Uterus (tissue), 4 donors: ENCODE measurements at places on chromosomes 6 and 20. TPM values are rescaled to one million over a fixed set of nuclear protein-coding genes. Genes with fewer than 3 reads are reported as not detected.

- no peak for DNase-seq
Measured at GRCh38 chr6:142356884-142357225, 55.0 kb downstream of the ADGRG6 start.

- no peak for DNase-seq
Measured at GRCh38 chr20:33166533-33167113, 1.3 kb upstream of the BPIFA2 start.

DNA sequence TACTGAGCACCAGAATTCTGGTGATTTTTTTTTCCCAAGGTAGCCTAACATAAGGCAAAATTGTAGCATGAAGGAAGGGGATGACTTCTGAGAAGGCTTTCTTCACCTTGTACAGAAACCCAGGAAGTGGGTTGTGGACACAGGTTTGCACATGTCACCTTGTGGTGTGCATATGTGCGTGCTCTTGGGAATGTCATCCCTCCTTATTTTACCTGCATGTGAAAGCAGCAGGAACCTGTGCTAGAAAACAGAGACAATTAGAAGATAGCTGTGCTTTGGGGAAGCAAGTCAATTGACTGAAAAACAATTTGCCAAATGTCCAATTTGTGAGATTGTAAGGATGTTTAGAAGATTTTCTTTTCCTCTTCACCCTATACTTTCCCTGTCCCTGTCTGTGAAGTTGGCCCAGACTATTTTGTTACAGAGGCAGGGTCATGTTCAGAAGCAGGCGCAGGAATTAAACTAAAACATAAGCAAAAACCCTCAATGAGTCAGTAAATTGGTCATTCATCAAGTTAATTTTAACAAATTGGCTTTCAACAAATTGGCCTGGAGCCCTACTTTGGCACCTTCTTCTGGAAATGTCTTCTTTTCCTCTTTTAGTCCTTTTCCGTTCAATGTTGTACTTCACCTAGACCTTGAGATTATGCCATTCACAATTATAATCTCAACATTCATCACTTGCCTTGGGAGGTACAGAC lies 261.2 kb downstream of the ADGB start:
- no peak for DNase-seq

DNA sequence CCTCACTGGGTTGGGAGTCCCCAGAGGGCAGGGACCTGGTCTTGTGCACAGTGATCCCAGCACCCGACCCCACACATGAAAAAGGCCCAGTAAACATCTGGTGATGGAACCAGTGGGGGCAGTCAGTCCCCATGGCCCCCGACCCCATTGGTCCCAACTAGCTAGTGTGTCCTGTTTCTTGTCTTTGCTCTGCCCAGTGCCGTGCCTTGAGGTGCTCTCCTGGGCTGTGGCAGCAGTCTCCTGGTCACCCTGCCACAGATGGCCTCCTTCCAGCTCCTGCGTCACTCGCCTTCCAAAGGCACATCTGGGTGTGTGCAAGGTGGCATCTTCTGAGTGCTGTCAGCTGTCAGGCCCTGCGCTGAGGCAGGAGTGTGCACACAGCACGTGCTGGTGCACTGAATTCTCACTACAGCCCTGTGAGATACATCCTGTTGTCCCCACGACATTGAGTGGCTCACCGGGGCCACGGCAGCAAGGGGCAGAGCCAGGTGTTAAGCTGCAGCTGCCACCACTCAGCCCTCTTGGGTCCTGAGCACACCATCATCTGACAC lies 3.9 kb downstream of the NPEPL1 start:
- DNase-seq, result no peak

DNA sequence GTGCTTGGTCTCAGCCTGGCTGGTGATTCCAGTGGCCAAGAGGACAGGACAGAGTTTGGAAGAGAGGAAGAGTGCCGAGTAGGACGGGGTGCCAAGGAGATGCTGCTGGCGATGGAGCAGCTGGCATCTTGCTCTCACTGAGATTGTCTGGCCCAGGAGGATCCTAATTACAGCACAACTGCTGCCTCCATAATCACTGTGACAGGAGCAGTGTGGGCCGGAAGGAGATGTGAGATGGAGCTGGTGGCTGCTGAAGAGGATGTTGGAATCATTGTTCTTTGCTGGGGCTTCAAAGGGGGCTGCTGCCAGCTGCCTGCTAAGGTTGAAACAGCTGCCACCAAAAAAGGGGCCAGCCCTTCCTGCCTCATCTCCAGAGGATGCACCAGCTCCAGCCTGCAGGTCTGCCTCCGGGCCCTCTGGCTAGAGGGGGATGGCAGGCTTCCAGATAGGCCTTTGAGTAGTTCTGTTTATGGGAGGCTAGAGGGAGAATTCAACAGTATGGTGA lies 214.4 kb downstream of the RNF144B start:
- no peak for DNase-seq

- no peak for DNase-seq
Measured at GRCh38 chr20:34581341-34582184, 23.0 kb downstream of the MAP1LC3A start.

DNA sequence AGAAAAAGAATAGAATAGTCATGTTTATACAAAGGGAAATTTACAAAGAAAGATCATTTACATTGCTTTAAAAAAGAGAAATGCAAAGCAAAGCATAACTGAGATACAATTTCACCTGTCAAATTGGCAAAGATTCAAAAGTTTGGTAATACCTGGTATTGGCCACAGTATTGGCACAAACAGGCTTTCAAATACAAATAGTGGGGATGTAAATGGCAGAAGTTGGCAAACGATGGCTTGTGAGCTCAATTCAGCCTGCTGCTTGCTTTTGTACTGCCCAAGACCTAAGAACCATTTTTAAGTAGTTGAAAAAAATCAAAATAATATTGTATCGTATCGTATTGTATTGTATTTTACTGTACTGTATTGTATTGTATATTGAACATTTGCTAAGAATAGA lies 194.5 kb upstream of the JAG1 start:
- DNase-seq, result no peak

DNA sequence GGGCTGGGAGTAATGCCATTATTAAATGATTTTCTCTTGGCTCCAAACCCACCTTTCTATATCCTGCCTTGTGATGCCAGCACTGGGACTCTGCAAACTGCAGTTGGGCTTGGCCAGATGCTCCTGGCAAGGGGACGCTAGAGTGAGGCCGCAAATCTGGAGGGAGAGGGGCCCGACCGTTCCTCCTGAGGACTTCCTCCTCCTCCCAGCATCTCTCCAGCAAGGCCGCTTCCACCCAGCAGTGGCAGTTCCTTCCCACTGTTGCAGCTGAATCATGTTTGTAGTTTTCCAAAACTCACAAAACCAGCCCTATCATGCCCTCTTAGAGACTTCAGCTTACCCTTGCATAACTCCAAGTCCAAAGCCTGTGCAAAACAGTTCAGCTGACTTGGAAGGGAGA lies 244.4 kb downstream of the FOXA2 start:
- DNase-seq, result no peak

GRCh38 chr6:152401978-152402377 lies 235.2 kb downstream of the SYNE1 start:
- no peak for DNase-seq

DNA sequence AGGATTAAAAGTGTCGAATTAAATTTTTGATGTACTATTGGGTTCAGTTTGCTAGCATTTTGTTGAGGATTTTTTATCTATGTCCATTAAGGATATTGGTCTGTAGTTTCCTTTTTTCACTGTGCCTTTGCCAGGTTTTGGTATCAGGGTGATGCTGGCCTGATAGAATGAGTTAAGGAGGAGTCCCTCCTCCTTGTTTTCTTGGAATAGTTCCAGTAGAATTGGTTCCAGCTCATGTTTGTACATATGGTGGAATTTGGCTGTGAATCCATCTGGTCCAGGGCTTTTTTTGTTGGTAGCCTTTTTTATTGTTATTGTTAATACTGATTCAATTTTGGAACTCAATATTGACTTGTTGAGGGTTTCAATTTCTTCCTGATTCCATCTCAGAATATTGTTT lies 141.8 kb downstream of the SIM1 start:
- DNase-seq, result no peak

DNA sequence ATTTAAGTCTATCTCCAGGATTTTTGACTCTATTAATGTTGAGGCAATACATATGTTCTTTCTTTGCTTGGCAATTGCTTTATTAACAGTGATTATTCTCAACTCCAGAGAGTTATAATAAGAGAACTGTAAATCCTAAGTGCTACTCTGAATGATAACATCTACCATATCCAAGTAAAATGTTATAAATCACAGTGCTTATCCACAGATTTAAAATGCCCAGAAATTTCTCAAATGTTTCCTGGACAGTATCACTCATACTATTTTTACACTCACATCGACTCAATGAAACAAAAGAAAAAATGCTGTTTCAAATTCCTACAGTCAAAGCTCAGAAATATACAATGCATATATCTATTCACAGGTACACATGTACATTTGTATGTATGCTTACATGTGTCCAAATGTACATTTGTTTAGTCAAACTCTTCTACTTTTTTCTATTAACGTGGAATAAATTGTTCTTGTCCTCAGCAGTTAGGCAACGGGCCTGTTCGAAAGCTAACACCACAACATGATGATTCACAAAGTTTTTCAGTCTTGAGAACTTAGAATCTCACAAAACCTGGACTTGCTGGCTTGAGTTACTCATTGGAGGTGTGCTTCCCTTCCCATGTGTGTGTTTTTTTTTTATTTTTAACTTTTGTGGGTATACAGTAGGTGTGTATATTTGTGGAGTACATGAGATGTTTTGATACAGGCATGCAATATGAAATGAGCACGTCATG lies 193.0 kb downstream of the GJA10 start:
- no peak for DNase-seq

GRCh38 chr6:161618831-161619454 lies 345.1 kb upstream of the AGPAT4 start:
- DNase-seq, result no peak

DNA sequence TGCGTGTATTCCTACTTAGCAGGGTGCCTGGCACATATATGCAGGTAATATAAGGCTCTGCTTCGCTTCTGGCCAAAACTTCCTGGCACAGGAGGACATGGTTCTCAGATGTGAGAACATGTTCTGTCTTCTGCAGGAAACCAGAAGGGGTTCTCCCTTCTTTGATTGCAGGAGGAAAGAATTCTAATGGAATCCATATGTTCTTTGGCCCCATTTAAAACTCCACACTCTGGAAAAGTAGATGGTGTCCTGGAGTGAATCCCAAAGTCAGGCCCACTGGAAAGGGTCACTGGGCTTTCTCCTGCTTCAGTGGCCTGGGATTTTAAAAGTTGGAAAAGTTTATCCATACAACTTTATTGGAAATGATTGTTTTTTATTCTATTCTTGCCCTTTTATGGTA lies 16.4 kb upstream of the CYP24A1 start:
- no peak for DNase-seq

DNA sequence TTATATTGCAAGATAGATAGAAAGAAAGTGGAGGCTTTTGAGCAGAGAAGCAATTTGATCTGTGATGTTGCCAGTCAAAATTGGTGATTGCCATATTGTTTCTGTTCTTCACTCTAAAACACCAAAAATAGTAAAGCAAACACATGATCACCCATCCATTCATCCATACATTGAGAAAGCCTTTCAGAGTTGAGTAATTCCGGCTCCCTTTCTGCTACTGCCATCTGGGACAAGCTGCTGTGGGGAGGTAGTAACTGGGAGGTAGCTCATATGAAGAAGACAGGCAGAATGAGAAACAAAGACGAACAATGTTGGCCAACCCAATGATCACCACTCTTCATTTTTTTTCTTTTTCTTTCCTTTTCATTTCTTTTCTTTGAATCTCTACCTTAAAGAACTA lies 51.1 kb upstream of the HBS1L start:
- no peak for DNase-seq

DNA sequence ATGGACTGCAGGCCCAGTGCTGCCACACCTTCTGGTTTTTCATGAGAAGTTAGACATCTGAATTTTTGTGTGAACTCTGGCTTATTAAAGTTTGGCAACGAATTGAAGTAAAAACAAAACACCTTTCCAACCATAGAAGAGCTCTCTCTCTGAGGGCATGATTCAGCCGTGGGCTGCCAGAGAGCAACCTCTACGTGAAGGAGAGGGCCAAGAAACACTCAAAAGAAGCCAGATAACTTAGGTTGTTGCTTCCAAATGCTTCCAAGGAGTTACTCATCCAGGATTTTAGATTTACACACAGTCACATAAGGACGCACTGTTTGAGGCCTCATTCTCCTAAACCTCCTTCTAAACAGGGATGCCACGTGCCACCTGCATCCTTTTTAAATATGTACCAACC lies 65.5 kb downstream of the NRN1 start:
- no peak for DNase-seq

- DNase-seq, result peak; percentile 72
Measured at GRCh38 chr20:44215125-44215524, 4.6 kb upstream of the OSER1 start.

GRCh38 chr6:73491377-73491776 lies 29.5 kb downstream of the EEF1A1 start:
- no peak for DNase-seq

- no peak for DNase-seq
Measured at GRCh38 chr6:168047841-168048723, 30.9 kb downstream of the FRMD1 start.

DNA sequence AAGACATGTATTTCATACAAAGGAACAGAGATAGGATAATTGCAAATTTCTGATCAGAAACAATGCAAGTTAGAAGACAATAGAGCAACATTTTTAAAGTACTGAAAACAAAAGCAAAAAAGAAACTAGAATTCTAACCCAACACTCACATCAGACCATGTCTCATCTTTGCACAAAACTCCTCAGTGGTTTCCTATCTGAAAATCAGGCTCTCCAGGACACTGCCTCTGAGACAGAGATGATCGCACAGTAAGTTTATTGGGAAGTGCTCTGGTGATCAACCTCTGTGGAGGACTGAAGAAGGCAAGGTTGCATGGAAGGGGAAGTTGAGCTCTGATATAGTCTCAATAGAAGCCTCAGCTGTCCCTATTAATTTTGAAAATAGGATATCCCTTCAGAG lies 2.3 kb upstream of the TTBK1 start:
- DNase-seq, result no peak

DNA sequence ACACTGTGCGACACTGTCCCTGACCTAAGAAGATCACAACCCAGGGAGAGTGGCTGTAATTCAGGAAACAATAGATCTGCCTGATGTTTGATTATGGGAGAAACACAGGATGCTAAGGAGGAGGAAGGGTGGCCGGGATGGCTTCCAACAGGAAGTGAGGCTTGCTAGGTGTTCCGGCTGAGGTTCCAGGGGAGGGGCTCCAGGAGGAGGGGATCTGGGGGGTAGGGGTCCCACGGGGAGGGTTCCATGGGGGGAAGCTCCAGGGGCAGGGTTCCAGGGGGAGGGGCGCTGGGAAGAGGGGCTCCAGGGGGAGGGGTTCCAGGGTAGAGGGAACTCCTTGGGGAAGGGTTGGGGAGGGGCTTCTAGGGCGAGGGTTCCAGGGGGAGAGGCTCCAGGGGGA lies 48.6 kb downstream of the DAAM2 start:
- no peak for DNase-seq

GRCh38 chr6:109304284-109305015 lies 77.8 kb downstream of the CD164 start:
- DNase-seq, result no peak

CDC40 gene
- 25.1 TPM for total RNA-seq

PTCHD4 gene
- 3.1 TPM for total RNA-seq

ATP6V1G2 gene
- total RNA-seq, result 1.2 TPM

C2 gene
- total RNA-seq, result 4.1 TPM

BMP7 gene
- total RNA-seq, result 0.43 TPM

ADGRF5 gene
- 39.5 TPM for total RNA-seq

EPB41L2 gene
- total RNA-seq, result 122 TPM

SLCO4A1 gene
- total RNA-seq, result 28.2 TPM

CALHM6 gene
- not detected for total RNA-seq

EPPIN gene
- total RNA-seq, result 0.97 TPM

CYP39A1 gene
- total RNA-seq, result 3.9 TPM

CLDN20 gene
- total RNA-seq, result not detected

WFDC12 gene
- total RNA-seq, result not detected
